ENCODE measurements at places on chromosomes 6 and 20.

- DNase-seq = no peak
Measured at GRCh38 chr6:87180105-87180728, 24.9 kb downstream of the ZNF292 start.

- DNase-seq = no peak
Measured at GRCh38 chr20:8549192-8549591, 417.1 kb downstream of the PLCB1 start.

DNA sequence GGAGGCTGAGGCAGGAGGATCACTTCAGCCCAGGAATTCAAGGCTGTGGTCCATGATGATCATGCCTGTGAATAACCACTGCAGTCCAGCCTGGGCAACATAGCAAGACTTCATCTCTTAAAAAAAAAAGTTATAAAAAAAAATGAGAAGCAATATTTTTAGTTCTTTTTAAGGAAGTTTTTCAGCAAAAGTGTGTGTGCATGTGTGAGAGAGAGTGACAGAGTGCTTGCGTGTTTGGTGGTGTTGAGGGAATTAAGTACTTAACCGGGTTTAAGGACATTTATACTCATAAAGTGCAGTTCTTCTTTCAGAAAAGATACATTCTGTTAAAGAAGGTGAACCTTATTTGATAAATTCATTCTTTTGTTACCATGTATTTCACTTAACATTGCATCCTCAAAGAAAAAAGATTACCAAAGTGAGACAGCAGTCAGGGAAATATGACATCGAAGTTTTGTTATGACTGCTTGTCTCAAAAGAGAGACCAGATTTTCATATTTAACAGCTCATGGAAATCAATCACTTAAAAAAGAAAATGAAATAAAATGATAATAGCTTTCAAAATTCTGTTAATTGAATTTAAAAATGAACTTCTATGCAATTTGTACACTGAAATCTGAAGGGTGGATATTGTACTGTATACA, 254.7 kb downstream of the ARHGAP18 start:
- DNase-seq = no peak

- no peak for DNase-seq
Measured at GRCh38 chr20:955111-955510, 39.0 kb upstream of the ANGPT4 start.

DNA sequence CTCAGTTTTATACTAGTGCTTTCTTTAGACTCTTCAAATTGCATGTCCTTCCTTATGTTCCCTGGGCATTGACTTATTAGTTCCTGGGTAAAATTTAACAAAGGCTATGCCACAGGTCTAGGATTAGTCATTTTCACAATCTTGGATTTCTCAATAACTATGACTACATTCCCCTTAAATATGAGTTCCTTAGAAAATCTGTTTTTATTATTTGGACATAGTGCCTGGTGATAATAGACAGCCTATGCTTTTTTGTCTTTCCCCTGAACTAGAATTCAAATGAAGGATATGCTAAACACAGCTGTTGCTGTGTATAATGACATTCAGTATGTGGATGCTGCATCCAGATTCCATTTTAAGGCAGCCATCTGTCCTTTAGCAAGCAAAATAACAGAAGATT, 1252.8 kb upstream of the GJE1 start:
- DNase-seq = no peak

DNA sequence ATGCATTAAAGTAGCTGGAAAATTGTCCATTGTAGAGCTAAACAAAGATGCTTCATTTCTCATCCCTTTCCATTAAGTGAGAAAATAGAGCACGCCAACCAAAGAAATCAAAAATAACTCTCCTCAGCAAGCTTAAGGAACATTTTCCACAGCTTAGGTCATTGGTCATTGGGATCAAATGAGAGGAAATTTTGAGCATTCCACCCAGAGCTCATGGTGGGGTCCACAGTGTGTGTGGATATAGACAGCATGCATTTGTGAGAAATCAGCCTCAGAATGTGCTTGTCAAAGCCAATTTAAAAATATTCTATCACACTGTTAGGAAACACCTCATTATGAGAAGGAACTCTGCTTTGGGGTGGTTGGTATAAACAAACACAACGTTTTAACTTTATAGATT, 97.2 kb downstream of the HDGFL1 start:
- no peak for DNase-seq

DNA sequence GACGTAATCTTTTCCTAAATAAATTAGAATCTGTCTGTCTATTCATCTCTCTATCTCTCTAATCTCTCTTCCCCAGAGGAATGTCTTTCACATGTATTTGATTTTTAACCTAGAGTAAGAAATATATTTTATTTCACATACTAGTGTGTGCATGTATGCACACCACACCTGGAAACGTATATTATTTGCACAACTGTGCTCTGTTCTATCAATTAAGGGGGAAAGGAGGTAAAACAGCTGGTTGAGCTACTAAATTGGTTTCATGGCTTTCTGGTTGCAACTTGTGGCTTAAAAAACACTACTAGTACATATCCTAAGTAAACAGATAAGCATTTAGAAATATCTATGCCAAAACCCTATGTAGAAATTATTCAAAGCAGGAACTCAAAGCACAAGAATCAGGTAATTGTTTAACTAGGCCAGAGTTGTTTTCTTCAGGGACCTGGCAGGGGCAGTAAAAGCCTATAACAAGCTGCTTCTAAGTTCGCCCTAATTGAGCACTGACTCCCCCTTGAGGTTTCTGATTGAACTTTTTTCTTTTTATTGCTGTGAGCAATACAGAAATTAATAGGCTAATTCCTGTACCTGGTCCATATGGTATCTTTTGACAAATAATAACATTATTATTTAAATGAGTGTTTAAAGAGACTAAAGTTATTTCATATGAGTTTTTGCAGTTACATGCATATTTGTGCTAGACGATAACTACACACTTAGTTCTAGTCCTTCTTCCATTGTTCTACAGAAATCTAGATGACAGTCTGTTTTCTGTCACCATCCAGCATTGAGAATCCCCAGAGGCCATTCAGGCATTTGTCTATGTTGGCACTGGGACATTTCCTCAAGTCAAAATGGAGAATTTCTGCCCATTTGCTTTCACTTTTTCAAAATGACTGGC, 88.6 kb downstream of the MCHR2 start:
- no peak for DNase-seq

DNA sequence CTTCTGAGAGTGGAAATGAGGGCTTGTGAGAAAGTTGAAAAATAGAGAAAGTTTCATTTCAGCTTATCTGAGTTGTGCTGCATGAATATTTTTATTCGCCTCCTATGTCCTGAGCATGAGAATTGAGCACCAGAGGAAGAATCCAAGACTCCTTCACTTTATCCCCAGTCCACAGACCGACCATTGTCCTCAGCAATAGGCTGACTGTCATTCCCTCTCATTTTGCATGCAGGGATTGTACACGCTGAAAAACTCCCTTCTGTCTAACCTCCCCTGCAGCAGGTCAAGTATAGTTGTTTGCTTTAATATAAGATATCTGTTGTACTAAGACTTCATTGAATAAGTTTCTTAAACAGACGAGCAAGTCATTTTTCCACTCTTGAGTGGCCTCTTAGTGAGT, 437.6 kb downstream of the PRKN start:
- peak; percentile 13 for DNase-seq

DNA sequence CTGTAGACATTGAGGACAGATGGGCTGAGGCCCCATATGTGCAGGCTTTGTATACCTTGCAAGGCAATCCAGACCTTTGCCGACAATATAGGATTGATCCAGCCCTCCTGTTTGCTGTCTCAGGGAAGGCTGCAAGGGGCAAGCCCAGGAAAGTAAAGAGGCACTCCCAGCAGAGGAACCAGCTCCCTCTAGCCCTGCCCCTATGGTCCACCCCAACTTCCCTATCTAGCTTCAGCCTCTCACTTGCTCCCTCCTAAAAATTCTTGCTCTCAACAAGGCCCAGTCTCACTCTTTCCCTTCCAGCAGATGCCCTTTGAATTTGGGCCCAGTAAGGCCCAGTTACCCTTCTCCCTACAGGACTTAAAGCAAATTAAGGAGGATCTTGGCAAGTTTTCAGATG, 92.6 kb downstream of the JARID2 start:
- no peak for DNase-seq

- no peak for DNase-seq
Measured at GRCh38 chr20:48892891-48893290, 28.6 kb upstream of the ARFGEF2 start.

DNA sequence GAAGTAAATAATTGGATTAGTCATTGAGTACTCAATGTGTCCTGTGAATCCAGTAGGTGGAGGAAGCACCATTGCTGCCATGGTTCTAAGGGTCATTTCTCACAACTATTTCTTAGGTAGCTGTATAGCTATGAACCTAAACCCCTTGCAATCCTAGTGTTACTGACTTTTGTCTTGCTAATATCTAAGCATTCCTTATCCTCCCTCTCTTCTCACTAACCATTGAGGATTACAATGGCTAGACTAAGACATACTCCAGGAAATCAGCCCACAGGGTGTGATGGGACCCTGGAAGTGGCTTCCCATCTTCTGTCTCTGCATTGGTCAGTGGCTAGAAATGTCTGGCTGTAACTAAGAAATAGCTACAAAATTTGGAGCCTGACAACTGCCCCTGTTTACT, 27.3 kb upstream of the FOXA2 start:
- no peak for DNase-seq

DNA sequence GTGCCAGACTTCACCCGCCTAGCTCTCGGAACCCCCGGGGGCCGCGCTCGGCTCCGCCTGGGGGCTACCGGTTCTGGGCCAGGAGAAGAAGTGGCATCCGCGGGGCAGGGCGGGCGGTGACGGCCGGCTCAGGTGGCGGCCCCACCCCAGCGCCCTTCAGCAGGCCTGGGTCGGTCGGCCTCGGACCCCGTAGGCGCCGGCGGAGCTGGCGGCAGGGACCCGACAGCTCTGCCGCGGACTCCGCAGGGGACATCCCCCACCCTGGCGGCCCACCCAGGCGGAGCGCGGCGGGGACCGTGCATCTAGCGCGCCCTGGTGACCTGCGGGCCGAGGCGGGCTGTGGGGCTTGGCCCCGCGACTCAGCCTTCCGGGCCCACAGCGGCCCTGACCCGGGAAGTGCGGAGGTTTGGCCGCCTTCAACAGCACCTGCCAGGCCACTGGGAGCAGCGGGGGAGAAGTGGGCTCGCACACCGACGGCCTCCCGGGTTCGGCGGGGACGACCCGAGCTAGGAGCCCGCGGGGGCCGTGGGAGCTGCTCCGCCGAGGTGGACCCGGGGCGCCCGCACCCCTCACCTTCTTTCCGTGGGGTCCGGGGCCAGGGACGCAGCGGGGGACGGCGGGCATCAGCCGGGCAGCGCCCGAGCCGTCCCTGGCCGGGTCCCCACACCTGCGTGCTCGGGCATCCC, 87.1 kb downstream of the TMEM242 start:
- DNase-seq = no peak

- no peak for DNase-seq
Measured at GRCh38 chr6:83462524-83462923, 31.7 kb upstream of the ME1 start.

DNA sequence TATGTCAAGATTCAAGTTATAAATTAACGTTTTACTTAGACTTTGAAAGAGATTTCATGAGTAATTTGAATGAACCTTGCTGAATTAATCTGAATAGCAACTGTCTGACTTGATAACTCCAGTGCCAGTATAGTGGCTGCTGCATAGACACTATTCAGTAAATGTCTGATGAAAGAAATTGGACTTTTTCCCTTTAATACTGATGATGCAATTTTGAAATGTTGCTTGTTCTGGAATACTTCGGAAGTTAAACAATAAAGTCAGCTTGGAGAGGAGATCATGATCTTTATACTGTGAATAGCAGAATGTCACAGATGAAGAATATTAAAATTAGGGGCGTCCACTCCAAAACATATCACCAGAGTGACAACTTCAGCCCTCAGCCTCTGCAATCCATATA, 3.6 kb upstream of the PGBD1 start:
- no peak for DNase-seq

DNA sequence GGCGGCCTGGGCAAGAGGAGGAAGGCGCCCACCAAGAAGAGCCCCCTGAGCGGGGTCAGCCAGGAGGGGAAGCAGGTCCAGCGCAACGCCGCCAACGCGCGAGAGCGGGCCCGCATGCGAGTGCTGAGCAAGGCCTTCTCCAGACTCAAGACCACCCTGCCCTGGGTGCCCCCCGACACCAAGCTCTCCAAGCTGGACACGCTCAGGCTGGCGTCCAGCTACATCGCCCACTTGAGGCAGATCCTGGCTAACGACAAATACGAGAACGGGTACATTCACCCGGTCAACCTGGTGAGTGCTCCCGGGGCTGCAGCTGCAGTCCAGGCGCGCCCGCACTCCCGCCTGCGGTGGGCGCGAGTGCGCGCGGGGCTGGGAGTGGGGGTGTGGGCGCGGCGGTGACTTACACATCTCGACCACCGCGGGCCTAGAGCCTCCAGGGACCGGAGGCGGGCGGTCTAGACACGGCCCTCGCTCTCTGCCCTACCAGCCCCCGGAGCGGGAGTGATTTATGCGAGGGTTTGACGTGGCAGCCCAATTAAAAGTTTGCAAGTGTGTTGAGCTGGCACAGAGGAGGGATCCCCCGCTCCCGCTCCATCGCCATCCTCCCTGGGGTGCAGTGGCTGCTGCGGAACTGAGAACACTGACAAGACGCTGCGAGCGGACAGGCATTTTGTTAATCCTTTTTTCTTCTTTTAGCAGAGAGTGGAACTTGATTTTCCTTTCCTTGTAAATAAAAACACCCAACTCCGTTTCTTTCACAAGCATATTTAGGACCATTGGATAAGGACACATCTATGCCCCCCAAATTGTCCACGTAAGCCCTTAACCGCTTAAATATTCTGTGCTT, 867 bp downstream of the TCF21 start:
- no peak for DNase-seq

Measured in head of caudate nucleus (tissue), 42 donors.